ENCODE measurements at places on chromosomes 4 and X.

- DNase-seq: no peak
Observed at GRCh38 chr4:137668885-137669545, 136.7 kb upstream of the PCDH18 start.

GRCh38 chrX:134669378-134670098, 11.3 kb upstream of the PLAC1 start:
- peak; percentile 87 for DNase-seq

GRCh38 chrX:74422576-74423288, 1.4 kb downstream of the SLC16A2 start:
- peak; percentile 86 for DNase-seq

GRCh38 chr4:22842360-22843018, 149.8 kb downstream of the GBA3 start:
- DNase-seq: no peak

GRCh38 chrX:47145395-47146120, 537 bp downstream of the RBM10 start:
- DNase-seq: peak; percentile 64

- DNase-seq: no peak
Observed at GRCh38 chr4:183190900-183191527, 92.0 kb downstream of the WWC2 start.

DNA sequence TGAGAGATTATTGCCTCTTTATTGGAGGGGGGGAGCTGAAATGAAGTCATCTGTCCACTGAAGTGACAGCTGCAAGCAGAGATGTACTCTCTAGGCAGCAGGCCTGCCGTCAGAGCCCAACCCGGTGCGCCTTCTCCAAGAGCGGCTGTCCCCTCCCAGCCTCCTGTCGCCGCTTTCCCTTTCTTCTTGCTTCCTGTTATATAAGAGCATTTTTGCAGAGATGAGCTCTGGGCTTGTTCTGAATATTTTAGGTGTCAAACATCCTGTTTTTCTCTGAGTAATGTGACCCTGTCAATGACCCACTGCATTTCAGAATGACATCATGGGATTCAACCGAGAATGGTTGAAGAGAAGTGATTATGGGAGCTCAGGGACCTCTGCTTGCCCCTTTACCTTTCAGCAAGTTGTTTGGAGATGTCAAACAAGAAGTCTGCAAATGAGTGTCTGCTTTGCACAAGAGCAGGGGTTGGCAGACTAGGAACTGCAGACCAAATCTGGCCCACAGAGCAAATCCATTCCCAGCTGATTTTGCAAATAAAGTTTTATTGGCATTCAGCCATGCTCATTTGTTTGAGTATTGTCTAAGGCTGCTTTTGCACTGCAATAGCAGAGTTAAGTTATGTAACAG, 79.9 kb downstream of the SLC9A6 start:
- DNase-seq: no peak

DNA sequence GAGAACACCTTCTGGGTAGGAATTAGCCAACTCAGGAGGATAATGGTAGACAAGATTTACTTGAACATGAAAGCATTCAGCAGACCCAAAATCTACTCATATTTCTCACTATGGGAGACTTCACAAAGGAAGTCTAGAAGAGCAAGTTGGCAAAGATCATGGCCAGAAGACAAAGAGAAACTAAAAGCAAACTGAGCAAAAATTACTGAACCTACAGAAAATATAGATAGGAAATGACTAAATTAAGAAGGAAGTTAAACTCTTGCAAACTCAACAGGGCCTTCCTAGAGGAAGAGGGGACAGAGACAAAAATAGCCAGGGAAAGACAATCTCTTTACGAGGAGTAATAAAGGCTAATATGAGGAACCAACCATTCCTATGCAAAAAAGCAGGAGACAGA, 18.7 kb downstream of the CORIN start:
- no peak for DNase-seq

GRCh38 chr4:150625033-150625432, 43.1 kb downstream of the MAB21L2 start:
- DNase-seq: no peak
